H4 (cell line): ENCODE measurements at places on chromosomes 1 and 21. TPM values are rescaled to one million over a fixed set of nuclear protein-coding genes. Genes with fewer than 3 reads are reported as not detected.

DNA sequence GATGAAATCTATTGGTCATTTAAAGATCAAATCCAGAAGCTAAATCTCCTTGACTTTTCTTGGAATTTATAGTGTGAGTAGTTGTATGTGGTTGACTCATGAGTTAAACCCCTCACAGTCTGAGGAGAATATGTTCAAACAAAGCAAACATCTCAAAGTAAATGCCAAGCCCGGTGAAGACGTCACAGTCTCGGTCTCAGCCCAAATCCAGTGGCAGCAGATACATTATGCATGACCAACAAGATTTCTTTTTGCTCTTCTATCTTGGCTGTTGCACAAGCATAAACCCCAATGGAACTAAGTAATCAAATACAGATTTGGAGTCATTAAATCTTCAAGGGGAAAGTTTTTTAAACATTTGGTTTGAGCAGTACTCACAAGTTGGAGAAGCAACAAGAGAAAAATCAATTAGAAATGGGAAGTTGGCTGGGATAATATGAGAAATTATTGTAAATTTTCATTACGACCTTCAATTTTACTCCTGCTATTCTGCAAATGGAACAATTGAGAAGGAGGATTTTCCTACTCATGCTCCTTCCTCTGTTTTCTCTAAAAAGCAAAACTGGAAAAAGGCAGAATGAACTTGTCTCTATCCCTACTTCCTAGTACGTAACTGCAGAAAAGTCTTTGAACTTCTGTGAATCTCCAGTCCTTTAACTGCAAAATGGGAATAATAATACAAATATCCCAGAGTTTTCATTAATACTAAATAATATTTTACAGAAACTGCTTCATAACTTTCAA is 575.8 kb downstream of the NUF2 start:
- DNase-seq: no peak

GRCh38 chr1:192954705-192955265 is 104.4 kb downstream of the UCHL5 start:
- no peak for DNase-seq

GRCh38 chr21:15285556-15285955 is 220.8 kb upstream of the NRIP1 start:
- DNase-seq: no peak

DNA sequence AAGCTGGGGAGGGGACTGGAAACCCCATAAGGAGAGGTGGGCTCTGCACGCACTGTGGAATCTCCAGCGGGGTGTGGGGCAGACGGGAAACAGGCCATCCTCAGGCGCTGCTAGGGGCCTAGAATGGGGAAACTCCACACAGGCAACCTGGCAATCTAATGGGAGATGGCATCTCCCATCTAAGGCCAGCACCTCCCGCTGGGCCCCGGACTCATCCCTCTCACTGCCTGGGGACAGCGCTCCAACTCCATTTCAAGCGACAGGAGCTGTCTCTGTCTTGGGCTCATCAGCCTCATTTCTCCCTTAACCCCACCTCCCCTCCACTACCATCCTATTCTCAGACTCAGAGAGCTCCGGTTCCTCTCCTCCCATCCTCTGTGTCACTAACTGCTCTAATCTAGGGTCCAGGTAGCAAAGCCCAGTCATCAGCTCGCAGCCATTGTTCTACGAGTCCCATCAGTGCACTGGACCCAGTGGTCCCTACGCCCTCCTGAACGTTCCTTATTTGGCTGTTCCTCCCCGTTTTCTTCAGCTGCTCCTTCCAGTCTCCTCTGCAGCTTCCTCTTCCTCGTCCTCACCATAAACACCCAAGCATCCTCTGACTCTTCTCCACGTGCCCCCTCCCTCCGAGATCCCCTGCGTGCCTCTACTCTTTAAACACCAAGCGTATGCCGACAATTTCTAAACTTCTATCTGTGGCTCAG is 93.4 kb upstream of the CASZ1 start:
- DNase-seq: no peak

GRCh38 chr1:101483982-101484688 is 247.3 kb downstream of the S1PR1 start:
- DNase-seq: no peak

- no peak for DNase-seq
Observed at GRCh38 chr1:84642774-84643173, 47.5 kb downstream of the SSX2IP start.

DNA sequence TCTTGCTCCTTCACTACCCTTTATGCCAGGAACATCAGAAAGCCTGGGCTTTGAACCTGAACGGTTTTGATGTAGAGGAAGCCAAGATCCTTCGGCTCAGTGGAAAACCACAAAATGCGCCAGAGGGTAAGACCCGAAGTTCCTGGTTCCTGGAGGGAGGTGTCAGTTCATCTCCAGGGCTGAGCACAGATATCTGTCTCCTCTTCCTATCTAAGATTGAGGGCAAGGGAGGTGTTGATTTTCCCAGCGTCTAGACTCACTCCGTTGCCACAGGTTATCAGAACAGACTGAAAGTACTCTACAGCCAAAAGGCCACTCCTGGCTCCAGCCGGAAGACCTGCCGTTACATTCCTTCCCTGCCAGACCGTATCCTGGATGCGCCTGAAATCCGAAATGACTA is 915 bp downstream of the CDC20 start:
- no peak for DNase-seq

- DNase-seq: no peak
Observed at GRCh38 chr1:228147768-228148167, 2.0 kb upstream of the GJC2 start.

- no peak for DNase-seq
Observed at GRCh38 chr1:159012495-159012894, 2.8 kb downstream of the IFI16 start.

- no peak for DNase-seq
Observed at GRCh38 chr21:42208801-42209490, 10.0 kb upstream of the ABCG1 start.

GRCh38 chr1:83060221-83060620 is 938.7 kb downstream of the TTLL7 start:
- DNase-seq: no peak

DNA sequence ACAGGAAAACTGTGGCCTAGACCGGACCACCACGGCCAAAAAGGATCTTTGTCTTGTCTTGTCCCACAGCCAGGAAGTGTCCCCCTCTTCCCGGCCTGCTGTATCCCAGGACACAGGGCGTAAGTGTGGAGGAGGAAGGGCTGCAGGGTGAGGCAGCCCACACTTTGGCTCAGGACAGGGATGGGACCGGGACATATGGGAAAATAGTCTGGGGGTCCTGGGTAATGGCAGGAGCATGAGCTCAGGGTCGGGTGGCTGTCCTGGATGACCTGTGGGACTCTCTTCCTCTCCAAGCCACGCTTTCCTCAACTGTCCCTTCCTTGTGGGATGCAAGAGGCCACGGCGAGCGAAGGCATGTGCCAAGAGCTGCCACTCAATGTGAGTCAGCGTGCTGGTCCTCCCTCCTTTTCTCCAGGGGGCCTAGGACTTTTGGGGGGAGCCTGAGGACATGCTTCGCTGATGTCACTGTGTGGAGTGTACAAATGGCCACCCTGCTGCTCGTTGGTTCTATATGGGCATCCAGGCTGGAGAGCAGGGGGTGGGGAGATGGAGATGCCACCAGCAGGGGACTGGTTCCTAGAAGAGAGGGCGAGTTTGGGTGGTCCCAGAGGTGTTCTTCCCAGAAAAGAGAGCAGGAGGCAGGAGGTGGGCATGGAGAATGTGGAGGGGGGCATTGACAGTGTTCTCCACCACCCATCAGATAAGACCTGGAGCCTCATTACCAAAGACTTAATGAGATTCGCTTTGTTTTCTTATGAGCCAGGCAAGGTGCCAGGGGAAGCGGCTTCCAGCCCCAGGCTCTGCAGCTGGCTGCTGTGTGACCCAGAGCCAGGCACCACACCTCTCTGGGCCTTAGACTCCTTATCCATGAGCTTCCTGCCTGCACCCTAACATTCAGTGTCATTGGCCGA is 11.5 kb upstream of the PADI1 start:
- no peak for DNase-seq

- DNase-seq: no peak
Observed at GRCh38 chr1:28534671-28535070, 18.2 kb upstream of the TRNAU1AP start.

GRCh38 chr1:10673109-10673711 is 123.2 kb downstream of the CASZ1 start:
- DNase-seq: no peak

GRCh38 chr1:24386241-24386640 is 27.3 kb downstream of the STPG1 start:
- no peak for DNase-seq

- DNase-seq: no peak
Observed at GRCh38 chr1:31122101-31122735, 56.7 kb upstream of the PUM1 start.

DNA sequence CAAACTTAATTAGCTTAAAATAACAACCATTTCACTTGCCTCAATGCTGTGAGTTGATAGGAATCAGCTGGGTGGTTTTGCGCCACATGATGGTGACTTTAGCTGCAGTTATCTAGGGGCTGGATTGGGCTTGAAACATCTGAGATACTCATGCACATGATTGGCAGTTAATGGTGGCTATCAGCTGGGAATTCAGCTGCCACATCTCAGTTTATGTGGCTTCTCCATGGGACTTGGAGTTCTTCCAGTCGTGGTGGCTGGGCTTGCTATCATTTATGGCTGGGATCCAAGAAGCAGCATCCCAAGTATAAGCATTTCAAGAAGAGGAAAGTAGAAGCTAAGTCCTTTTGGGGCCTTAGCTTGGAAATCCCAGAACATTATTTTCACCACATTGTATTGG is 36.4 kb downstream of the PDC start:
- no peak for DNase-seq

DNA sequence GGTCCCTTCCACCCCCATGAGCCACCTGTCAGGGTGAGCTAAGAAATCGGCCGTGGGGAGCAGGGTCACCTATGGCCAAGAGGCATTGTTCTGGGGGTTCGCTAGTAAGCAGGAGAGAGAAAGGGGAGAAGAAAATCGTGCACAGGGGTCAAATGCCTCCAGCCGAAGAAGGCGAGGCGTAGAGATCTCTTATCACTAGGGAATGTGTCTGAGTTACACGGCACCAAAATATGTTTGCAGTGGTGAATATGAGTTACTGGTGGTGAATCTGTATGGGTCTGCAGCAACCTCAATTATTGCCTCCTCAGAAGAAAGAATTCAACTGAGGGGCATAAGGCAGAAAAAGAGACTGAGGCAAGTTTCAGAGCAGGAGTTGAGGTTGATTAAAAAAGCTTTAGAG is 54.2 kb upstream of the RABGAP1L start:
- DNase-seq: no peak

DNA sequence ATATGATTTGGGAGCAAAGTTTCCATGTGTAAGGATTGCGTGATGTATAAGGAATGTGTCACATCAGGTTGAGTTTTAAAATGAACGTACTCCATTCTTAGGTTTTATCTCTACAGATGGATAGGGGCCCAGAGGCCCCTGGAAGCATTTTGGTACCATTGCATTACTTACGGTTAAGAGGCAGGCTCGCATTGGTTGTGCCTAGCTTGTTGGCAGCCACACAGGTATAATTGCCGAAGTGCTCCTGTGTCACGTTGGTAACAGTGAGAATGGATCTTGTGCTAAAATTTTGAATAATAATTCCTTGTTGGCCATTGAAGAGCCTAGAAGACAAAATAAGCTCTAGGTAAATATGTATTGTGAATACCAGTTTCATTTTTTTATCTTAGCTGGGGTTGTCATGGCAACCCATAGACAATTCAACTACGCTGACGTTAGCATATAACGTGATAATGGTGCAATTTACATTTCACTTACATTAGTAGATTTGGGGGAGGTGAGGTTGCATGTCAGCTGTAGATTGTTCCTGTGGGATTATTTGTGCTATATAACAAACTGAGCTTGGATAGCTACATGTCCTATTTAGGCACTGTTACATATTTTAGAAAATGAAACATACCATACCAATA is 511.9 kb upstream of the ZRANB2 start:
- DNase-seq: no peak

DNA sequence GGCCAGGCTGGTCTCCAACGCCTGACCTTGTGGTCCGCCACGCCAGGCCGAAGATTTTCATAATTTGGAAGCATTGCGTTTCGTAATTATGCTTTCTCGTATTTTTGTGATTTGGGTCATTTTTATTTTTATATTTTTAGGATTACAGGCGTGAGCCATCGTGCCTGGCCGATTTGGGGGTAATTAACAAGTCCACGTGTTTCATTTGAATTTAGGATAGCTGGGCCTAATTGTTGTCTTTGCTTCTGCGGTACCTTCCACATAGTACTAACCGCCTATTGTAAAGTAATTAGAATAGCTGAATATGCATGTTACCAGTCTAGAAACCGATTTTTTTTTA is 1.0 kb downstream of the RCC1 start:
- no peak for DNase-seq

DNA sequence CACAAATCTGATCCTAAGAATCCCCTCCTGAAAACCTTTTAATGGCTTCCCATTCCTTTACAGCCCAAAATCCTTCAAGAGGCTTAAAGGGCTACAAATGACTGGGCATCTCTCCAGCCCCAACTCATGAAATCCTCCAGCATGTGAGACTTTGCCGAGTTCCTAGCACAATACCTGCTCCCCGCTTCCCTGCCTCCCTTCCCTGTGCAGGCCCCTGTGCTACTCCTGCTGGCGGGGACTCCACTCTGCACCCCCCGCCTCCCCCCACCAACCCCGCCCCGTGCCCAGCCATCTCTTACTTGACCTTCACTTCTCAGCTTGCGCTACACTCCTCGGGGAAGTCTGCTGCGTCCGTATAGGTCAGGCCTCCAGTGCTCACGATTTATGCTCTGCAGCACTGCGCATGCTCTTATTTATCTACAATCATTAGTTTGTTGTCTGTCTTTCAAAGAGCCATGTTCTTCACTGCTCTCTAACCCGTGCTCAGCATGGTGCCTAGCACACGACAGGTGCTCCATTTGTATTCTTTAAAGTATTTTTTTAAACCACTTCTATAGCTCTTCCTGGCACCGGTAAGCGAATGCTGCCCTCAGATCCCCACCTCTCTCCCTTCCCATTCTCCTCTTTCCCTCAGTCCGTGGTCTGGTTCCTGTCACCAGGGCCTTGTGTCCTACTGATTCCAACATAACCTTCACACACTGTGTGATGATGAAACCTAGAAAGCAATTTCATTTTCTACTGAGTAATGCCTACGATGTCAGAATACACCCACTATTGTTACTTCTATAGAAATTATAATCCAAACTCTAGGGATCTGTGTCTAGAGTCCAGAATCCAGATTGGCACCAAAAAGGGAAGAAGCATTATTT is 37.5 kb upstream of the PLA2G2C start:
- no peak for DNase-seq

- no peak for DNase-seq
Observed at GRCh38 chr1:34844252-34844634, 15.3 kb downstream of the SMIM12 start.

- DNase-seq: peak; percentile 48
Observed at GRCh38 chr1:237199026-237199425, 157.0 kb downstream of the RYR2 start.

GRCh38 chr1:25435397-25436108 is 4.9 kb downstream of the MACO1 start:
- DNase-seq: no peak

GRCh38 chr1:154407198-154408091 is 2.3 kb downstream of the IL6R start:
- no peak for DNase-seq

- DNase-seq: no peak
Observed at GRCh38 chr1:153550827-153551500, 1.9 kb upstream of the S100A3 start.

Gene DYNLT4
- 0.12 TPM in 1 of 2 replicates, not detected in the other for total RNA-seq

Gene ZNF593OS
- total RNA-seq: not detected in 2 replicates

Gene KRTAP13-1
- total RNA-seq: not detected in 2 replicates

Gene HSD3B1
- total RNA-seq: not detected in 2 replicates

Gene CDCA8
- 12.4 and 28.5 TPM in 2 replicates for total RNA-seq

Gene CELA3B
- not detected in 2 replicates for total RNA-seq

Gene SLC27A3
- total RNA-seq: 0.93 and 2.9 TPM in 2 replicates

Gene AQP10
- not detected in 2 replicates for total RNA-seq

Gene UBXN10
- total RNA-seq: not detected in 2 replicates

Gene KRTAP11-1
- not detected in 2 replicates for total RNA-seq

Gene PARP1
- total RNA-seq: 234 and 256 TPM in 2 replicates

Gene TMEM200B
- total RNA-seq: 0.08 and 0.17 TPM in 2 replicates
